ENCODE measurements at places on chromosomes 16 and 17.

DNA sequence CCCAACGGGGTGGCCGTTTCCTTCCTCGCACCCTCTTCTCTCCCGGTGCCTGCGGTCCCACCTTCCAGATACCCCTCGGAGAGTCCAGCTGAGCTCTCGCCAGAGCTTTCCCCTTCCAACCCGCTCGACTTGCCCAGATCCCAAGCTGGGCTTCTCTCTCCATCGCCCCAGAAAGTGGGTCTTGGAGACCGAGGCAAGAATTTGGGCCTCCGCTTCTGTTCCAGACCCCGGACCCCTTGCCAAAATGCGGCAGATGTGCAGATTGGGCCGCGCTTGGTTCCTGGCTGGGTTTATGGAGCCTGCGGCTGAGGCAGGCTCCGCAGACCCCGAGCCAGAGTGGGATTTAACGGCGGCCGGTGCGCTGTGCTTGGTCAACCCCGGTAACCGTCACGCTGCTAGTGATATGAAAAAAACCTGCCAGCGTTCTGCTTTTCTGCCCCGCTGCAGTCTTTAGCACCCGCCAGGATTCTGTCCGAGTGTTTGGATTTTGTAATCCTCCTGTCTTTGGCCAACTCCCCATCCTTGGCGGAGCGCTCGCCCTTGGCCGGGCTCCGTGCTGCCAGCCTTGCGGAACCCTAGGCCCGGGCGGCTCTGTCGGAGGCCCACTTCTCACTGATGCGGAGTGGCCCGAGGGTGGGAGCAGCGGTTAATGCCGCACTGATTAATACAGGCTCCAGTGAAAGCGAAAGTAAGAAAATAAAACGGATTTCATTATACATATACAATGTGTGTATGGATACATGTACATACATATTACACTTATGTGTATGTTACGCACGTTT, 754 bp upstream of the SLFN11 start:
- DNase-seq: peak; percentile 21

DNA sequence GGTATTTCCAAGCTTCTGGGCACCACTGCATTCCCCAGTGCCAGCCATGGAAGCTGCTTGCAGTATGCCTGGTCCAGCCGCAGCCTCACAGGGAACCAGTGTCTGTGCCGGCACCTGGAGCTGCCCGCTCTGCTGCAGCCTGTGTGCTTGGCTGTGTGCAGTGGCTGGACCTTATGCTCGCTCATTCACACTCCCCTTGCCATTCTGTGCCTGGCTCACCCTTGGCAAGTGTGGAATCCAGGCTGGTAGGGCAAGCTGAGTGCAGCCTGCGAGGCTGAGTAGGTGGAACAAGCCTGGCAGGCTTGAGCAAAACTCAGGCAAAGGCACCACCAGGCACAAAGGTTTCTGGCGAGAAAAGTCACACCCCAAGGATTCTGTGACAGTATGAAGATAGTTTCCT, 144.0 kb downstream of the MYO1D start:
- peak; percentile 27 for DNase-seq

DNA sequence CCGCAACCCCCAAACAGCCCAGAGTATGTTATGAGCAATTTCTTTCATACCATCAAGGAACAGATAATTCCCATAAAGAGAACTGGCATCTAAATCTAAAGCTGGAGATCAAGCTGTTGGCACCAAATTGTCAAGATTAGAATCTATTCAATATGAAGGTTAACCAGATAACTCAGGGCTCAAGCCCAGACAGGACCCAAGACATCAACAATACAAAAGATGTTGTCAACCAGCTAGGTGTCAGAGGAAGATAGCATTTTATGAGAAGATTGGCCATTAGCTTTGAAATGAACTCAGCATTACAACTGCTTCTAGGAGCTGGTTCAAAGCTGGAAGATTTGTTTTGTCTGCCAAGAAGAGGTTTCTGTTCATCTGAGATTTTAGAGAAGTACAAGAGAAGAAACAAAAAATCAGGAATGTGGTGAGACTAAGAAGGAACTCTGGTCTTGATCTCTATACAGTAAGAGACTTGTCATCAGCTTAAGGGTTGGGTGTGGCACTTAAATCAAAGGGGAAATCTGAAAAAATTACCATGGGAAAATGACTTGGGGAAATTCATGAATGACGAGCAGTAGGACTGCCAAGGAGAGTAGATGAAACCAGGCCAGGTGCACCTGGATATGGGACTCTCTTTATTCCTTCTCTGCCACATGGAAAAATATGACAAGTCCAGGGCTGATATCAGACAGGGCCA, 64.2 kb upstream of the COX10 start:
- DNase-seq: no peak

GRCh38 chr16:25868106-25868505, 176.3 kb downstream of the HS3ST4 start:
- no peak for DNase-seq

DNA sequence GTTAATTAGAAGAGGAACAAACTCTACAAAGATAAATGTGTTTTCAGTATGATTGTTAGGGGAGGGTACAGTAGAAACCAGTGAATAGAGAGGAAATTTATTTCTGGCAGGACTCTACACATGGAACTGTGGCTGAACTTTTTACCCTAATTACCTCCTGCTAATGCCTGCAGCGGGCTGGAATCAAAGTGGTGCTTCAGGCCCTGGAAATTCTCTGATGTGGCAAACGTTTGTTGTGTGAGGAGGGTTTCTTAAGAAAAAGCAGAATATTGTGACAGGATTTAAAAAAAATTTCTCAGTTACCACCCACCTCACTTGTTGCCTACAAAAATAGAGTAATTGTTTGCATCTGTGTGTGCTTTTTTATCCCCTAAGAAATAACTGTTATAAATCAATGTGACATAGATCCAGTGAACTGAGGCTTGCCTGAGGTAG, 154.5 kb downstream of the BCAS3 start:
- DNase-seq: peak; percentile 11

DNA sequence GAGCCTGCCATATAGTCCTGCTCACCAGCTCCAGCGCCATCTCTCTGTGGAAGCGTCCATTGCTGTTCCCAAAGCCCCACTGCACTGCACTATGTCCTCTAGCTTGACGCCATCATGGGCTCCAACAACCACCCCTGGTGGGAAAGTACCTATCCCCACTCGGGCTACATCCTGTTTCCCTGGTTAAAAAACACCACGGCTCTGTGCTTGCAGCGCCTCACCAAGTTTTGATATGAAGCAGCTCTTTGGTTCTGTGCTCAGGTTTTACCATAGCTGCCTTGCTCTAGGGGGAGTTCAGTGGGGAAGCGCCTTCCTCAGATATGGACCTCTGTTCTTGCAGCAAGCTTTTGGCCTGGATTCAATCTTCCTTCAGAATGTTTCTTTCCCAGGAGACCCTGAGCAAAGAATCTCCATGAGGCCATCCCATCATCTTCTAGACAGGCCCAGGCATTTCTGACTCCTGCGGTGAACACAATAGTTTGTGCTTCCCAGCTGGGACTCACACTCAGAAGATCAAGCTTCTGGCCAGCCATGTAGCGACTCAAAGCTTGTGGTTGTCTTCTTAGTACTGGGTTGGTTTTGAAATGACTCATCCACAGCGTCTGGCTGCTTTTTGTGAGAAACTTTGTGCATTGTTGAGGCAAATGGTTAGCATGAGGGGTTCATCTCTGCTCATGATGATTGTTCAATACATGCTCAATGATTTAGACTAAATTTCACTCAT, 39.5 kb downstream of the DYNLRB2 start:
- DNase-seq: no peak

DNA sequence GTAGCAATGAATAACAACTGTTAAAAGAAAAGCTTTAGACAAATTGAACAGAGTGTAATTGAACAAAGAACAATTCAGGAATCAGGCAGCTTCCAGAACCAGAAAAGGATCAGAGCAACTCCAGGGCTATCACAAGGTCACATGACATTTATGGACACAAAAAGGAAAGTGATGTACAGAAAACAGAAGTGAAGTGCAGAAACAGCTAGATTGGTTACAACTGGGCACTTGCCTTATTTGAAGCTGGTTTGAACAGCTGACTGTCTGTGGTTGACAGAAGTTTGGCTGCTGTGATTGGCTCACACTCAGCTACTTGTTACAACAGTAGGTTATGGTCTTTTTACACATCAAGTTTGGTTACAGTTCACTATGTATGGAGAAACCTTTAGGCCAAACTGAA, 14.8 kb downstream of the EFCAB5 start:
- peak; percentile 9 for DNase-seq

DNA sequence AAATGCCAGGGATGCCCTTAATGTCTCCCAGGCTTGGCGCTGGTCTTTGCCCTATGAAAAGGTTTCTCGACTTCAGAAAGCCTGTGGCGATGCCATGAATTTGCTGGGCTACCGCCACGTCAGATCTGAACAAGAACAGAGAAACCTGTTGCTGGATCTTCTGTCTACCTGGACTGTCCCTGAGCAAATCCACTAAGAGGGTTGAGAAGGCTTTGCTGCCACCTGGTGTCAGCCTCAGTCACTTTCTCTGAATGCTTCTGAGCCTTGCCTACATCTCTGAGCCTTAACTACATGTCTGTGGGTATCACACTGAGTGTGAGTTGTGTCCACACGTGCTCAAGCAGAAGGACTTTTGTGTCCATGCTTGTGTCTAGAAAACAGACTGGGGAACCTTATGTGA, 11.4 kb downstream of the CHST4 start:
- DNase-seq: peak; percentile 61

- no peak for DNase-seq
Observed at GRCh38 chr16:79928142-79928873, 327.8 kb upstream of the MAF start.

DNA sequence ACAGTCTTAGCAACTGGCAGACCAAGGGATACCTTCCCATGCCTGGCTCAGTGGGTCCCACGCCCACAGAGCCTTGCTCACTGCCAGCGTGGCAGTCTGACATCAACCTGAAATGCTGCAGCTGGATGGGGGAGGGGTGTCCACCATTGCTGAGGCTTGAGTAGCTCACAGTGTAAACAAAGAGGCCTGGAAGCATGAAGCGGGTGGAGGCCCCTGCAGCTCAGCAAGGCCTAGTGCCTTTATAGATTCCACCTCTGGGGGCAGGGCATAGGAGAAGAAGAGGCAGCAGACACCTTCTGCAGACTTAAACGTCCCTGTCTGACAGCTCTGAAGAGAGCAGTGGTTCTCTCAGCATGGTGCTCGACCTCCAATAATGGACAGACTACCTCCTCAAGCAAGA, 263.2 kb downstream of the KIF2B start:
- DNase-seq: no peak

- no peak for DNase-seq
Observed at GRCh38 chr16:79283578-79283977, 317.0 kb downstream of the MAF start.

- DNase-seq: no peak
Observed at GRCh38 chr17:78248051-78248914, 16.9 kb downstream of the TMEM235 start.

DNA sequence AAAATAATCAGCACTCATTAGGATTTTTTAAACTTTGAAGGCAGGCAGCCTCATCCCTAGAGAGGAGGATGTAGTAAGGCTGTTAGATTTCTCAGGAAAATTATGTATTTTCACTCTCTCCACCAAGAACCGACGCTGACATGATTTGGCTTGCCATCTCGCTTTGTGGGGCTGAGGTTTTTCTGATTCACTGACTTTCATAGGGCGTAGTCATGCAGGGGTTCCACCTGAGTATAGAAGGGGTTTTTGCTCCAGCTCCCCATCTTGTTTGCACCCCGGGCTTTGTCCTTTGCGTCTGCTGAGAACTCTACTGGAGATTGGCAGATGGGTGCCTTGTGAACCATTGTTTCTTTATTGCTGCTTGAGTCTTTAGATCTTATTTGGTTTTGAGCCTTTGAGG, 20.2 kb downstream of the TOM1L1 start:
- no peak for DNase-seq

DNA sequence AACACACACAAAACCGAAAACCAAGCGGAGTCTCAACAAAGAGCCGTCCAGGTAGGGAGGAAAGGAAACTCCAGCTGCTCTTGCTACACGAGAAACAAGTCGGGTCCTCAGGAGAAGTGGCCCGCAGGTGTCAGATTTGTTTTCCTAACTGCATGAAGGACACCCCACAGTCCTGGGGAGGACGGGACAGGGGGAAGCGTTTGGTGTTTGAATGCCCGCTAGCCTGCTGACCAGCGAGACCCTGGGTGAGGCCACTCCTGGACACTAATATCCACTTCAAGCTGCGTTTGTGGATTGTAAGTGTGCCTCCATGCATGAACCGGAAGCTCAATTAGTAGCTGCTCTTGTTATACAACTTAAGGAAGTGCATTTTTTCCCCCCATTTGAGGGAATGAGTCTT, 299.5 kb downstream of the MAF start:
- no peak for DNase-seq

- DNase-seq: no peak
Observed at GRCh38 chr16:4564661-4565267, 8.6 kb downstream of the C16orf96 start.

DNA sequence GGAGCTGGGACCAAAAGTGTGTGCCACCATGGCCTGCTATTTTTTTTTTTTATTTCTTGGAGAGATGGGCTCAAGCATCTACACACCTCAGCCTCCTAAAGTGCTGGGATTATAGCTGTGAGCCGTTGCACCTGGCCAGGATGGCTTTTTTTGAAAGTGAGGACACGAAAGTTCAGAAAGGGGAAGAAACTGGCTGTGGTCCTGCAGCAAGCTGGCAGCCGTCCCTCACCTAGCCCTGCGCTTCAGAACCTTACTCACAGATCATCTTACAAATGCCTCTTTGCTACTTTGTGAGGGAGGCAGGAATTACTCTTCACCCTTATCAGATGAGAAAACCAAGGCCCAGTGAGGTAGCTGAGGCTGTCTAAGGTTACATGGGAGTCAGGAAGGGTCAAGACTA, 4.5 kb upstream of the PPY start:
- DNase-seq: no peak

DNA sequence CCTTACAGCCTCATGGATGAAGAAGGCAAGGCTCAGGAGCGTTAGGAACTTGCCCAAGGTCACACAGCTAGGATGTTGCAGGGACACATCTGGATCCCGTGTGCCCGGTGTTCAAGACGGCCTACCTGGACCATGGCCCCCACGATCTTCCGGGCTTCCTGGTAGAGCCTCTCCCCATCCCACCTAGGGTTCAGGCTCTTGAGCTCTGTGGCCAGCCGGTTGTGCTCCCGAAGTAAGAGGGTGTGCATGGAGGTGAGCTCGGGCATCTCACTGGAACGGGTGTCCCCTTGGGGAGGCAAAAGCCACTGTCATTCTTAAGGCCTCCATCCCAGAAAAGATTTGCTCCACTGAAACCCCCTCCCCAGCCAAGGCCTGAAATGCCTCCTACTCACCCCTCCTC, 5.3 kb downstream of the MPO start:
- DNase-seq: no peak

DNA sequence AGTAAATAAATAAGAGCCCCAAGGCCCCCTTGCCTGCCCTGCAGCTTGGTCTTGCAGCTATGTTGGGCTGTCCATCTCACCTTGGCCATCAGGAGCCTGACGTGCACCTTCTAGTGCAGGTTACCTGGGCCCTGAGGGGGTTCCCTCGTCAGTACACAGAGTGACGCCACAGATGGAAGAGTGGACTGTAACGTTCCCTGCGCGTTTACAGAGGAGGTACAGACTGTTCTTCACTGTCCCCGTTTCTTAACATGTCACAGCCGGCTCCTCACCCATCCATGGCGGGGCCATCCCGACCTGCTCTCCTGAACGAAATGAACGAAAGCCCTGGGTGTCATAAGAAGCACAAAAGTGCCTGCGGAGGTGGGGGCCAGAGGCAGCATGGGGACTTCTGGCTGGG, 15.9 kb upstream of the FASN start:
- no peak for DNase-seq

Measured in Ammon's horn (tissue), 1 donor.